ENCODE measurements at places on chromosomes 5 and 9.

GRCh38 chr5:111584651-111585050, 72.3 kb upstream of the STARD4 start:
- no peak for DNase-seq

- DNase-seq = no peak
Measured at GRCh38 chr9:123002754-123003153, 30.7 kb upstream of the GPR21 start.

DNA sequence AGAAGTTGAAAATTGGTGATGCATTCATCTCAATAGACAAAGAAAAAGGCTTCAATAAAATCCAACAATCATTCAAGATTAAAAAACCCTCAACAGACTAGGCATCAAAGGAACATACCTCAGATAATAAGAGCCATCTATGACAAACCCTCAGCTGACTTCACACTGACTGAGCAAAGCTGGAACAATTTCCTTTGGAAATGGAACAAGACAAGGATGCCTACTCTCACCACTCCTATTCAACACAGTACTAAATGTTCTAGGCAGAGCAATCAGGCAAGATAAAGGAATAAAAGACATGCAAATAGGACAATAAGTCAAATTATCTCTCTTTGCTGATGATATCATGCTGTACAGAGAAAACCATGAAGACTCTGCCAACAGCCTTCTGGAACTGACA, 1188.1 kb downstream of the DTWD2 start:
- DNase-seq = no peak

- DNase-seq = no peak
Measured at GRCh38 chr9:134618163-134618832, 23.3 kb upstream of the COL5A1 start.

DNA sequence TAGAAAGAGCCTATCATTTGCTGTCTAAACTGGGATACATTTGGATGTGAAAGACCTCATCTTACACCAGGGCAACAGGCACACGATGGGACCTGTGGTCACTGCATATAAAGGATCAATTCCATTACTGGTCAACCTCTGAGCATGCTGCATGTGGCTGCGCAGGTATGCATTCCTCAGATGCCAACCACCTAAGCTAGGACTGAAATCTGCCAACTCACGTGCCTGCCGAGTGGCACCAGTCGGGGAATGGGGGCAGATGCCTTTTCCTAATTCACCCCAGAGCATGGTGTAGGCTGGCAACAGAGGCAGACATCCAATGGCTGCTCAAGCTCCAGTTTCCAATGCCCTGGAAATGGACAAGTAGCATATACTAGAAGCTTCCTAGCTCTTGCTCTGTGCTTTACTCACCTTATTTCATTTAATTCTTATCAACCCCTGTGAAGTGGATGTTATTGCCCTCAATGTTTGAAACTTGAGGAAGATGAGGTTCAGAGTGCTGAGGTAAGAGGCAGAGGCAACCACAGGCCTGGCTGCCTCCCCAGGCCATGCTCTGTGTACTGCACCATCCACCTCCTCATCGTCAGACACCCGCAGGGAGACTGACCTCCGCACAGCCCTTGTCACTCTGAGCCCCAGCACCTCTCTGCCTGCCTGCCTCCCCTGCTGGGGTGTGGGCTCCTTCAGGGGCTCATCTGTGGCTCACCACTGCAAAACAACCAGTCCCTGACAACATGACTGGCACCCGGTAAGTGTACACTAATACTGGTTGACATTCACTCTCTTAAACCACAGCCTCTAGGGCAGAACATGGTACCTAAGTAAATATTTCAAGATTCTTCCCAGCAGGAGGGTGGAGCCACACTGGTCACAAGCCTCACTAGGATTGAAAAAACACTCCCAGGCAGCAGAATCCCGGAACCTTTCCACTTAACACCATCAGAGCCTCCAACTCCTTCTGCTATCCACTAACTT, 228.5 kb downstream of the CRB2 start:
- DNase-seq = no peak

GRCh38 chr5:138438724-138439476, at the start of gene REEP2:
TSS of gene REEP2 (plus strand) at chr5:138439057. CDS start at chr5:138439209, 152 bp downstream.
- peak; percentile 64 for DNase-seq

DNA sequence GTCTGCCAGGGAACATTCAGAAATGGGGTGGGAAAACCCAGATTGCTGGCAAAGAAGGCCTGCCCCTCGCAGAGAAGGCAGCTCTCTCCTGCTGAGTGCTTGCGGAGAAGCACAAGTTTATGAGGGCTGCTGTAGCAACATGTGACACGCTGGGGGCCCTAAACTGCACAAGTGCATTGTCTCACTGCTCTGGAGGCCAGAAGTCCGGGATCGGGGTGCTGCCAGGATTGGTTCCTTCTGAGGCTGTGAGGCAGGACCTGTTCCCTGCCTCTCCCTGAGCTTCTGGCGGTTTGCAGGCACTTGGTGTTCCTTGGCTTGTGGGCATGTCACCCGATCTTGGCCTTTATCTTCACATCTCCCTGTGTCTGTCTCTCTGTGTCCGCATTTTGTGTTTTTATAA, 75.6 kb upstream of the NEURL1B start:
- DNase-seq = no peak

GRCh38 chr5:50822046-50822445, 155.6 kb downstream of the PARP8 start:
- DNase-seq = no peak

DNA sequence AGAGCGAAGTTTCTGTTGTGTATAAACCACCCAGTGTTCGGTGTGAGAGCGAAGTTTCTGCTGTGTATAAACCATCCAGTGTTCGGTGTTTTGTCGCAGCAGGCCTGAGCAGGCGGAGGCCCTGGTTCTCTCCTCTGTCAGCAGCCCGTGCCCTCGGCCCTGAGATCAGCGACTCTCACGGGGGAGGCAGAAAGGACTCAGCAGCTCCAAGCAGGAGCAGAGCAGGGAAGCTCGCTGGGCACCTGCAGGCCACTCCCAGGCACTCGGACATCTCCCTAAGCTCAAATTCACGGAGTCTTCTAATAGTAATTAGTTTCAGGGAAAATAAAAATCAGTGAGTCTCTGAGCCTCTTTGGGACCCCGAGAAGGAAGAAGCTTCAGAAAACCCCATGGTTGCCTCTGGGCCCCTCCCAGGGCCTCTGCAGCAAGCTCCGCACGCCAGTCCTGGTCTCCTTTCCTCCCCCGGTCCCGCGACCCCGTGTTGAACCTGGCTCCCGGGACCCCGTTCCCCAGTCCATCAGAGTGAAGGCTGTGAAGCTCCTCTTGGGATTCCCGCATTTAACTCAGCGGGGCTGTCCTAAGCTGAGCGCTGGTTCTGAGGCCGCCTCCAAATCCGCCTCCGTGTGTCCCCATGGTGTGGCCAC, 81.9 kb upstream of the ADAMTS2 start:
- DNase-seq = no peak

GRCh38 chr5:17412760-17413671, 85.0 kb upstream of the TAF11L2 start:
- DNase-seq = no peak

- no peak for DNase-seq
Measured at GRCh38 chr9:91248707-91249106, 113.0 kb downstream of the AUH start.

GRCh38 chr5:126395198-126395597, 28.0 kb upstream of the GRAMD2B start:
- DNase-seq = no peak

DNA sequence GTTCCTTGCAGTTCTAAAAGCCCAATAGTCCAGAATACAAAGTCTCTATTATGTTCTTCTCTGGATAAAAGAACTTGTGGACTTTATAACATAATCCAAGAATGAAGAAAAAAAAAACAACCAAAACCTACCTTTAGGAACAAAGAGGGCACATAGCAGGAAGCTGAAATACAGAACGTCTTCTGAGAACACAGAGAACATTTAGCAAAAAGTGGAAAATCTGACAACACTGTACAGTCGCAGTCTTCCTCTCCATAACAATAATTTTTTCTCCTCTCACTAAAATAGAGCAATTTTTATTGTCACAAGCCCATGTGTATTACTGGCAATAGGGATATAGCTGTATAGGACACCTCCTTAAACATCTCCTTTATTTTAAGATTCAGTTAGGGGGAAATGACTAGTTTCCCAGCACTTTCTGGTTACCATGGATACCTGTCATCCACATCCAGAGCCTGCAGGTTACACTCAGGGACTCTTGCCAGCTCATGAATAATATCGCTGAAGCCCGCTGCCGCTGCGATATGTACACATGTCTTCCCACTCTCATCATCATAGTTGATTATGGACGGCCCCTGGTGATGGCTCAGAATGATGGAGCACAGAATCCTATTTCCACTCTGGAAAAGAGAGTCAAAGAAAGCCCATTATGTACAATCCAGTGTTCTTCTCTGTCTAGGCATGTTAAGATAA, 106.5 kb downstream of the ANKRD55 start:
- no peak for DNase-seq

DNA sequence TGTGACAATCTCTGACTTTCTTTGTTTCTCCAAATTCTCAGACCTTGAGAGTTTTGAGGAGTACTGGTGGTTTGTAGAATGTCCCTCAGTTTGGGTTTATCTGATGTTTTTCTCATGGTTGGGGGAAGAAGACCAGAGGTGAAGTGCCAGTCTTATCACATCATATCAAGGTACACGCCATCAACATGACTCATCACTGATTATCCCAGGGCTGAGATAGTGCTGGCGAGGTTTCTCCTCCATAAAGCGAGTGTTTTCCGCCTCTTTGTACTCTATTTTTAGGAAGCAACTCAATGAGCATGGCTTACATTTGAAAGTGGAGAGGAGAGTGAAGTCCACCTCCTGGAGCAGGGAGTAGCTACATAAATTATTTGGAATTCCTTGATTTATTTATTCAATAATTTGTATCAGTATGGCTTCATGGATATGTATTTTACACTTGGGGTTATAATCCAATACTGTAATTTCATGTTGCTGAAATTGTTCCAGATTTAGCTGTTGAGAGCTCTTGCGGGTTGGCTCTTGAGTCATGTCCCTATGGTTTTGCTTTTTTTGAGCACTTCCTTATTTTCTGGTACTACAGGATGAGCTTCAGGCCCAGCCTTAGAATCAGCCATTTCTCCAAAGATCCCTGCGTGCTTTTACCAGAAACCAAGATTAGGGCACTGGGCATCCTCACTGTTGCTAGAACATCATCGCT, 23.9 kb downstream of the DCANP1 start:
- DNase-seq = no peak

DNA sequence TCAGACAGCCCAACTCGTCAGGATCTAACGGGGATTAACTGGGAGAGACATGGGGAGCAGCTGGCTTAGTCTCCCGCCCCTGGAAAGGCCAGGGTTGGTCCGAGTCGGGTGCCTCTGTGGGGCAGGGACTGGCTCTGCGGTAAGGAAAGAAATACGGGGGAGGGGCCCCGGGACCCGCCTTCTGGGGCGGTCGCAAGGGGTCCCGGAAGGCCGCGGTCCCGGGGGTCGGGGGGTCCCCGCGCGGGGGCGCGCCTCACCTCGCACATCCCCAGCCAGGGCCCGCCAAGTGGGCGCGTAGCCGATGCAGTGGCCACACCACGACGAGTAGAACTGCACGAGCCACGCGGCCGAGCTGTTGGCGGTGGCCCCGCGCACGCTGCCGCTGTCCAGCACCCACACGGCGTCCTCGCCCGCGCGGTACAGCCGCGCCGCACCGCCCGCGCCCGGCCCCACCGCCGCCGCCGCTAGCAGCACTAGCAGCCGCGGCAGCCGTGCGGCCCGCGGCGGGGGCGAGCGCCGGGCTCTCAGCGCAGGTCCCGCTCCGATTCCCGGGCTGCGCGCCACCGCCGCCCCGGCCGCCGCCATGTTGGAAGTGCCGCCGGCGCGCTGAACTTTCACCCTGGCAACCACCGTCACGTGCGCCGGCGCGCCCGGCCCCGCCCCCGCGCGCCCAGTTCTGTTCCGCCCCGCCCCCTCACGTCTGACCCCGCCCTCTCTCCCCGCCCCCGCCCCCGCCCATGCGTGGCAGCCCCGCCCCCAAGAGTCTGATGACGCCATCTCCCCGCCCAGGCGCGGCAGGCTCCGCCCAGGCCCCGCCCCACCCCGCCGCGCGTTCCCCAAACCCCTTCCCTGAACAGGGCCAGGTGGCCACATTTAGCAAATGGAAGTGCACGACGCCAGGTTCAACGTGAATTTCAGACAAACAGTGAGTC, at the start of gene QSOX2:
TSS of gene QSOX2 (minus strand) at position 594 of the 932 bp plus-strand sequence. CDS start at position 585, 9 bp downstream.
- peak; percentile 79 for DNase-seq

DNA sequence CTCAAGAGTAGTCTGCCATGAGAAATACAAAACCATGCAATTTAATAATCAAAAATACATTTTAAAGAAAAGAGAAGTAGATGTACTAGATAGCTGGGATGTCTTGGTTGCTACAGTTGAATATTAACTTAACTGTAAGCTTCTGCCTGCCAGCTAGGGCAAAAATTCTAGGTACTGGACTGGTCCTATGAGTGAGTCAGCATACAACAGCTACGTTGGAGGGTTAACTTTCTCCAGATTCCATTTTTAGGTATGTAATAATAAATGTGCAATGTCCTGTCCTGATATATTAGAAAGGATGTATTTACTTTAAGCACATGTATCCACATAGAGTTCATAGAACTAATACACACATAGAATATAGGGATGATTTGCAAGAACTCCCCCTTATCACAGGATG, 230.1 kb downstream of the CAAP1 start:
- no peak for DNase-seq

- DNase-seq = no peak
Measured at GRCh38 chr5:38370358-38371100, 112.2 kb downstream of the EGFLAM start.

DNA sequence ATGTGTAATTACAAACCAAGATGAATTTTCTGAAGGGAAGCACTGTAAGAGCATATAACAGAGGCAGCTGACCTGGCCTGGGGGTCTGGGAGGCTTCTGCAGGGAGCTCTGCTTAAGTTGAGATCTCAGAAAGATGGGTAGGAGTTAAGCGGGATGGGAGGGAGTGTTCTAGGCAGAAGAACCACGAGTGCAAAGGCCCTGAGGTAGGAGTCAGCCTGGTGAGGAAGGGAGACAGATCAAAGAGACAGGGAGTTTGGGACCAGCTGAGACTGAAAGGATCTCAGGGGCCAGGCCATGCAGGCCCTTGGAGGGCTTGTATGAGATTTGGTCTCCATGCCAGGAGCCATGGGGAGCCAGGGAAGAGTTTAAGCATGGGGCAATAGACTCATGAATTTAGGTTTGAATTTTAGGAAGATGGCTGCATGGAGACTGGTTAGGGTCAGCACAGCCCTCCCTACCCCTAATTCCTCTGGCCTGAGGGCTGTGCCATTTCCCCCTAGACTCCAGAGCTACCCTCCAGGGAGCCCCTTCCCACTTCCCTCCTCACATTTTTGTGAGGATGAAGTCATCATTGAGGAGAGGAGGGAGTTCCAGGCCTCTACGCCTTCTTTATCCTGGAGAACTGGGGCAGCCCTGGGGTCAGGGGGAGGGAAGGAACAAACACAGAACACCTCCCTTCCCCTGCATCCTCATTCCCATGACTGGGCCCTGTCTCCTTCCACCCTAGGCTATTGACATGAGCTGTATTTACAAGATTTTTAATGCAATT, 4.8 kb upstream of the ARAP3 start:
- no peak for DNase-seq

- no peak for DNase-seq
Measured at GRCh38 chr5:34833976-34834793, 4.8 kb upstream of the TTC23L start.

- DNase-seq = no peak
Measured at GRCh38 chr5:155886311-155887031, 440.5 kb upstream of the SGCD start.
